GM12892 (cell line): ENCODE measurements at places on chromosomes 16 and 17.

DNA sequence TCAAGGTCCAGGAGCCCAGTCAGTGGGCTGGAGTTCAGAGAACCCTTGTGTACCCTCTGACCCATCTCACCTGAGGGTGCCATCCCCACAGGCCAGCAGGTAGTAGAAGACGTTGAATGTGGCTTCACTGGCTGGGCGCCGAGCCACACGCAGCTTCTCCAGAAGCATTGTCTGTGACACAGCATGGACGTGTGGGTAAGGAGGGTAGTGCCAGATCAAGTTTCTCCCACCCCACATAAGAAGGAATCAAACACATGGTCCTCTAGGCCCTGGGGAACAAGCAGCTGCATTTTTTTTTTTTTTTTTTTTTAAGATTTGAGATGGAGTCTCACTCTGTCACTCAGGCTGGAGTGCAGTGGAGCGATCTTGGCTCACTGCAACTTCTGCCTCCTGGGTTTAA, 60.9 kb downstream of the MYO18A start:
- no peak for DNase-seq

DNA sequence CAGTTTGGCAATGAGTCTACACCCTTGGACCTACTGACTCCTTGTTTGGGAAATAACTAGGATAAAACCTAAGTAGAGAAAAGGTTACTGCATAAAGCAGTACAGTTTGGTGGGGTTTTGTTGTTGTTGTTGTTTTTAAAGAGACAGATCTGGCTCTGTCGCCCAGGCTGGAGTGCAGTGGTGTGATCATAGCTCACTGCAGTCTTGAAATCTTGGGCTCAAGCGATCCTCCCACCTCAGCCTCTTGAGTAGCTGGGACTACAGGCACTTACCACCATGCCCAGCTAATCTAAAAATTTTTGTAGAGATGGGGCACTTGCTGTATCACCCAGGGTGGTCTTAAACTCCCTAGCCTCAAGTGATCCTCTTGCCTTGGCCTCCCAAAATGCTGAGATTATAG, 1.2 kb downstream of the PDP2 start:
- DNase-seq, result no peak

- peak; percentile 74 for DNase-seq
Observed at GRCh38 chr16:66406534-66407221, 20.4 kb upstream of the BEAN1 start.

GRCh38 chr16:58338205-58338604, 43.4 kb upstream of the PRSS54 start:
- DNase-seq, result no peak

DNA sequence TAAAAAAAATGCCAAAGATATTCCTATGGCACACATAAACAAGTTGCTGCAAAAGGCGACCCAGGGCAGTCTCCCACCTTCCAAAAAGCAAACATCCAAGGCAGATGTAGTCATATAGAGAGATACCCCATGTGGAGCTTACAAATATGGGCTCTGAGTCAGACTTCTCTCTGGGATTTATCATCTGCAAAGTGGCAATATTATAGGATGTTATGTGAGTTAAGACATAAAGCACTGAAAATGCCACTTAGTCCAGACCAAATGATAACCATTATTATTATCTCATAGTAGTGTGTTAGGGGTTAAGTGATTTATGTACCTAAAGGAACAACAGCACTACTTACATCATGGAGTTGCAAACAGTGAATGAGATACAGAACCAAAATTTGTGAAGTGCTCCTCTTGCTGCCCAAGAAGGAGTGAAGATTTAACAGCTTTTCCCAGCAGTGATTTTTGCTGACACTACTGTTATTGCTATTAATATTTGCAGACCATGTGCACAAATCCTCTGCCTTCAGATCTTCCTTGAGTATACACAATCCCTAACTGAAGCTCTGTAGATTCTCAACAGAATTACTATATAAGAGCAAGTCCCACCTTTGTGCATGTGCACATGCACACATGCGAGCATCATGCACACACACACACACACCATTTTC, 560.0 kb upstream of the SALL1 start:
- DNase-seq, result no peak

DNA sequence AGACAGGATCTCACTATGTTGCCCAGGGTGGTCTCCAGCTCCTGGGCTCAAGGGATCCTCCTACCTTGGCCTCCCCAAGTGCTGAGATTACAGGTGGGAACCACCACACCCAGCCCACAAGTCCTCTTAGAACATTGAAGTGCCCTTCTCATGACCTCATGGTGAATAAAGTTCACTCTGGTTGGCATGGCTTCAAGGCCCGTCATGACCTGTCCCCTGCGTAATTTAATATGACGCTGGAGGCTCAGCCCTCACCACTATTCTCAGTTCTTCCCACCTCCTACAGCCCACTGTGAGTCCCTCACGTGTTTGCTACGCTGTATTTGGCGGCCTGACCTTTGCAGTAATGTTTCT, 1.9 kb downstream of the ENDOV start:
- DNase-seq, result no peak
